Putamen (tissue), 1 donor: ENCODE measurements at places on chromosomes 1 and 21.

DNA sequence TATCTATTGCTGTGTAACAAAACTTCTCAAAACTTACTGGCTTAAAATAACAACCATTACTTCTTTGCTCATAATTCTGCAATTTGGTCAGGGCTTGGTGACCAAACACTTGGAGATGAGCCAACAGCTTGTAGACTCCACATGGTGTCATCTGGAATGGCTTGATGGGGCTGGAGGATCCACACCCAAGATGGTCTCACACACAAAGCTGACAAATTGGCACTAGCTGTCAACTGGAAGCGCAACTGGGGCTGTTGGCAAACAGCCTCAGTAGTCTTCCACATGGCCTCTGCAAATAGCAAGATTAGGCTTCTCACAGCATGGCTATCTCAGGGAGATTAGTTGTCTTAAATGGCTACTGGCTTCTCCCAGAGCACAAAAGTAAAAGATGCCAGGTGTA, 27.1 kb upstream of the MTF2 start:
- DNase-seq = no peak

- no peak for DNase-seq
Observed at GRCh38 chr1:245211761-245212160, 57.0 kb downstream of the KIF26B start.

DNA sequence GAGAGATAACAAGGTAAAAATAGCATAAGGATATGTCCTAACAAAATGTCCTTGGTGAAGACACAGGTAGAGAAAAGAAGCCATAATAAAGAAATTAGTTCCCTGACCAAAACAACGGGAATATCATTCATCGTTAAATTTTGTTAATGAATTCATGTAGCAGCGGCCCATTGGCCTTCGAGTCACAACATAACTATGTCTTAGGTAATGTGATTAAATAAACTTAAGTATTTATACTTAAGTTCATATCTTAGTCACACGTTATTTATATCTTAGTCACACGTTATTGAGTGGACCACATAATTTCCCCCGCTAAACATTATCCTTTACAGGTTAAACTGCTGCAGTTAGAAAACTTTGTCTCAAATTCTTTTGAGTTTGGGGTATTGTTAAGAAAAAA, 1.2 kb downstream of the NEXN start:
- DNase-seq = no peak

DNA sequence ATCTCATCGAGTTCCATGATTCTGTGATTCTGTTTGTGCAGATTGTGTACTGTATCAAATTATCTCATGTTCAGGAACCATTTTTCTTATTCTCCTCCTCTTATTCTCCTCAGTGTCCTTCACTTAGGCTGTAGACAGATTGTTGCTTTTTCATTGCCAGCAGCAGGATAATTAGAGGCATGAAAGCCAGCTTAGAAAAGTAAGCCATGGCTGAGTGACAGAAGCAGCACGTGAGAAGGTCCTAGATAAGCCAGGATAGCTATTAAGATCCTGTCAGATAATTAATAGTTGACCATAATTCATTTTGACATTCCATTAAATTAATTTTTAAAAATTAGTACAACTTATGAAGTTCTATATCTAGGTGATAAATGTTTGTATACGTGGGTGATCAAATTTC, 60.8 kb upstream of the PRKACB start:
- DNase-seq = no peak

DNA sequence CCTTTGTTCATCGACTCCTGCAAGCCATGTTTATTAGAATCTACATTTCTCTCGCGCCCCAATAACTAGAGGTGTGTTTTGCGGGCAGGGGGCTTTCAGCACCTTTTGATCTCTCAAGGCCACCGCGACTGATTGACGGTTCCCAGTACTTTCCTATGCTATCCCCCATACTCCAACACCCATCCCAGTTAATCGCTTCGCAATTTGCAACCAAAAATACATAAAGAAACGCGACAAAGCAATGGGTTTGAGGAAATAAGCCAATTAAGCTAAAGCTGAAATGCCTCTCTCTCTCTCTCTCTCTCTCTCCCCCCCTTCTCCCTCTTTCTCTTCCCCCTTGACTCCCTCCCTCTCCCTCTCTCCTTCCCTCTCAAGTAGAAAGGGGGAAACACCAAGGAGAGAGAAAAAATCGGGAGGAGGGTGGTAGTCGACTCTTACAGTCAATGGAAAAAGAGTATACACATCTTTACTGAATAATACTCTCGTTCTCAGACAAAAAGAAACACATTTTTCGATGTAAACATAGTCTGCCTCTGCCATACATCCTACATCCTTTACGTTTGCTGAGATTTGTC, 128.0 kb upstream of the DPYD start:
- no peak for DNase-seq

DNA sequence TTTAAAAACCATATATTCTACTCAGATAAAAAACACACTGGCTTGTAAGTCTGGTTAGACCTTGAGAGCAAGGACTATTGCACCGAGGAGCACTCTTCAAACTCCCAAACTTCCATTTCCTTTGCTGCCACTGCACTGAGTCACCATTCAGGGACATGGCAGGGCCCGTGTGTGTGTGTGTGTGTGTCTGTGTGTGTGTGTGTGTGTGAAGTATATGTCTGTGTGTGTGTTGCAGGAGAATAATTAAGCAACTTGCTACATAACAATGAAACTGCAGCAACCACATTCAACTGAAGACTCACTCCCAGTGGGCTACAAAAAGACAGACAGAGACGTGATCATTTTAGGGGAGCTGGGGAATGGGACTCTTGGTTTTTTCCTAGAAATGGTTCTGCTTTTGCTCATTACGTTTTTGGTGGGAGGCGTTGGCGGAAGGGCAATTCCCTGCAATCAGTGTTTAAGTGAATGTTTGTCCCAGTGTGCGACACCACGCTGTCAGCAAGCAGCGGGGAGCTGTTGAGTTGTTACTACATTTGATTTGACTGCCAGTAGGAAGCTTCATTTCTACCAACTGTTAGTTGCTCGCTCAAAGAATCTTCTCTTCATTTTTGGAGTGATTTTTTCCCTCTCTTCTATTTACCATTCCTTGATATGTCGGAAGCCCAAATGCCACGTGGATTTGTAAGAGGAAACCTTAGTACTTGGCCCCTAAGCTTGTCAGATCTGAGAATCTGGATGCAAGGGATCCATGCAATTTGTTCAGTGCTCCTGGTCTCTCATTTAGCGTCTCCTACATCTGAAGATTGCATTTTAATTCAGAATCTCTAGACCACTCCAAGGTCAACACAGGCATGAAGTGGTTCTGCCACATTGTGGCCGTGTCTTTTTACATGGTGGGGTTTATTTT, 36.1 kb downstream of the ESRRG start:
- DNase-seq = no peak

- no peak for DNase-seq
Observed at GRCh38 chr1:42424201-42424600, 31.6 kb downstream of the ZMYND12 start.
